ENCODE measurements at places on chromosomes 6 and 20. TPM values are rescaled to one million over a fixed set of nuclear protein-coding genes. Genes with fewer than 3 reads are reported as not detected.

WFDC10B gene
- total RNA-seq = not detected

PRPH2 gene
- 2.1 TPM for total RNA-seq

PRSS16 gene
- total RNA-seq = not detected

- DNase-seq = no peak
These were observed 4.4 kb upstream of the PRIM2 start for GRCh38 chr6:57313009-57313408.

GRCh38 chr6:150156460-150156859 lies 13.6 kb downstream of the PPP1R14C start:
- DNase-seq = no peak

- DNase-seq = no peak
These were observed 26.6 kb upstream of the MYT1 start for GRCh38 chr20:64137598-64138031.

DNA sequence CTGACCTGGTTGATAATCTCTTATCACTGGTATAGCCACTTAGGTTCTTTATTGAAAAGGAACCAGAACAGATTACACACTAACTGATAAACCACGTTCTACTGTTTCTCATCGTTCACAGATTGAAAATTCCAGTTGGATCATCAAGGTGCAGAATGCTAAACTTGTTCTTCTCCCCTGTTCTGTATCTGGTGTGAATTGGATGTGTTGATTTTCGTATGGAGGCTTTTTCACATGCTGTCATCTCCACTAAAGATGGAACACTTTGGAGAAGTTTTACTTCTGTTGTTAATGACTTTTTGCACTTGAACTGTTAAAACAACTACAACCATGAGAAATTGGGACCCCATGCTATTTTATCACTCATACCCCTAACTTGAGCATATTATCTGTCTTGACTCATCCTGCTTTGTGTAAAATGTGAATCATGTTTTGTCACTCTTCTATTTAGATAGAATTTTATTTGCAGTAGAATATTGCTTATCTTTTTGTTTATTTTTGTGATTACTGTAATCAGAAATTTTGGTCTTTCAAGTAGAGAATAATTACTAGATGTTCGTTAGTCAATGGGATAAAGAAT lies 17.5 kb downstream of the VAPB start:
- no peak for DNase-seq

Data from SJCRH30 (cell line).